T-cell (primary cell): ENCODE measurements at places on chromosomes 7 and 10. TPM values are rescaled to one million over a fixed set of nuclear protein-coding genes. Genes with fewer than 3 reads are reported as not detected.

IL6 gene
- not detected for total RNA-seq

BEND7 gene
- total RNA-seq = 1.2 TPM

MYH16 gene
- total RNA-seq = not detected

UBE2H gene
- total RNA-seq = 61.5 TPM

SEMA3D gene
- not detected for total RNA-seq

REPIN1 gene
- total RNA-seq = 64.0 TPM

EBLN1 gene
- not detected for total RNA-seq

NUDT13 gene
- total RNA-seq = 2.2 TPM

STYXL1 gene
- total RNA-seq = 20.8 TPM

PURB gene
- total RNA-seq = 20.1 TPM

PTN gene
- total RNA-seq = not detected

ANLN gene
- 1.5 TPM for total RNA-seq

OR2A1 gene
- total RNA-seq = not detected

SLC26A5 gene
- total RNA-seq = not detected

PNLIPRP3 gene
- not detected for total RNA-seq

PAX2 gene
- total RNA-seq = not detected

SLC26A4 gene
- total RNA-seq = 0.10 TPM

PIK3AP1 gene
- 7.9 TPM for total RNA-seq

DPP6 gene
- not detected for total RNA-seq

PAPOLB gene
- not detected for total RNA-seq

PANK1 gene
- total RNA-seq = 2.0 TPM
